ENCODE measurements at places on chromosomes 6 and 20.

DNA sequence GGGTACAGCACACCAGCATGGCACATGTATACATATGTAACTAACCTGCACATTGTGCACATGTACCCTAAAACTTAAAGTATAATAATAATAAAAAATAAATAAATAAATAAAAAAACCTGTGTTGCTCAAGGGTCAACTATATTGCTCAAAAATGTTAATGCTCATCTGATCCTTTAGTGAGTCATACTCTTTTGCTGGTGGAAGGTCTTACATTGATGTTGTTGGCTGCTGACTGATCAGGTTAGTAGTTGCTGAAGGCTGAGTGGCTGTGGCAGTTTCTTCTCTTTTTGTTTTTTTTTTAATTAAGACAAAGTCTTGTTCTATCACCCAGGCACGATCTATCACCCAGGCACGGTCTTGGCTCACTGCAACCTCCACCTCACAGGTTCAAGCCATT is 29.6 kb upstream of the SMIM26 start:
- peak; percentile 64 for DNase-seq

GRCh38 chr20:32354592-32355416 is 3.3 kb upstream of the ASXL1 start:
- peak; percentile 74 for DNase-seq

- no peak for DNase-seq
These were observed 23.8 kb upstream of the FAM217A start for GRCh38 chr6:4102687-4103244.

- no peak for DNase-seq
These were observed 10.1 kb downstream of the TTPAL start for GRCh38 chr20:44485830-44486198.

GRCh38 chr6:15441981-15442380 is 196.1 kb downstream of the JARID2 start:
- no peak for DNase-seq

DNA sequence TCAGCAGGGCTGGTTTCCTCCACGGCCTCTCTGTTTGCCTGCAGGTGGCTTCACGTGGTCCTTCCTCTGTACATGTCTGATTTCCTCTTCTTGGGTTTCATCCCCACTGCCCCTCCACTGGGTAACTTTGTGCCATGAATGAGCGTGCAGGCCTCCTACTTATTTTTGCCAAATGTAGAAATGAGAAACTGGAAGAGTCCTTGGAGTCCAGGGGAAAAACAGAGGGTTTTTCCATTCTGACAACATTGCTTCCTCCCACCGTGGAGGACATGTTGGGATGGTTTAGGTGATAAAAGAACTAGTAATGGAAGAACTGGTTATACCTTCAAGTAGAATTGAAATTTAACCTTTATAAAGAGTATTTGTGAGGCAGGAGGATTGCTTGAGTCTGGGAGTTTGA is 699.5 kb downstream of the QKI start:
- DNase-seq: no peak

GRCh38 chr6:157143890-157144798 is 179.2 kb downstream of the TMEM242 start:
- DNase-seq: no peak

GRCh38 chr6:143803769-143804568 is 39.2 kb upstream of the LTV1 start:
- DNase-seq: no peak

GRCh38 chr6:133407320-133408100 is 166.4 kb downstream of the EYA4 start:
- DNase-seq: no peak

DNA sequence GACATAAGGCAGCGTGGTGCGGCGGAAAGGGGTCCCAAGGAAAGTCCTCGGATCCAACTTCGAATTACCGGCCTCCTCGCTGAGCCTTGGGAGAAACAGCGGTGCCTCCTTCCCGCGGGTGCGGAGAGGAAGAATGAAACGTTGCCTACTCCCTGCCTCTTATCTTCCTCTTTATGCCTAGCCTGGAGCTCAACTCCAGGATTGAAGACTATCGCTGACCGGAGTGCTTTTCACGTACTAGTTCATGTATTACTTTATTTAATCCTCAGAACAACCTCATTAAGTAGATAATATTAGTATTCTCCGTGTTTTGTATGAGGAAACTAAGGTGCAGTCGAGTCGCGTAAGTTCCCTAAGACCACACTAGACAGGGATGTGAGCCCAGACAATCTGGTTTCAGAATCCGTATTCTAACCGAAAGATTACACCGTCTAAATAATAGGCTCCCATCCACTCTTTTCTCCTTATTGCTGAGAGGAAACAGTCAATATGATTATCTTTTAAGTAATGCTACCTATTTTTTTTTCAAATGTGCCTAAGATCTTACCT is 793 bp upstream of the PDSS2 start:
- no peak for DNase-seq

DNA sequence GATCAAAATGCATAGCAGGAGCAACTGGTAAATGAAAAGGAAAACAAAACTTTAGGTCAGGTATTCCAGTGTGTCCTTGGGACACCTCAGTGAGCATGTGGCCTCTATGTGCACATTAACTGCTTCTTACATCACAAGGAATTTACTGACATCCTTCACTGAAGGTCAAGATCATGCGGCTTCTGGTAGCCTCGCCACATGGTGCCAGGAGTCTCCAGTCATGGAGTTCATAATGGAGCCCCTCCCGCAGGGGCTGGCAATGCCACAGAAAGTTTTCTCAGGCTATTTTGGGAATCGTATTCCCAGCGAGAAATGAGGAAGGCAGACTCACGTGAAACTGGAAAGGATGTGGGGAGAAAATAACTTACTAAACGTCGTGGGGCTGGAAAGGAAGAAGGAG is 19.7 kb upstream of the SLC22A3 start:
- no peak for DNase-seq

DNA sequence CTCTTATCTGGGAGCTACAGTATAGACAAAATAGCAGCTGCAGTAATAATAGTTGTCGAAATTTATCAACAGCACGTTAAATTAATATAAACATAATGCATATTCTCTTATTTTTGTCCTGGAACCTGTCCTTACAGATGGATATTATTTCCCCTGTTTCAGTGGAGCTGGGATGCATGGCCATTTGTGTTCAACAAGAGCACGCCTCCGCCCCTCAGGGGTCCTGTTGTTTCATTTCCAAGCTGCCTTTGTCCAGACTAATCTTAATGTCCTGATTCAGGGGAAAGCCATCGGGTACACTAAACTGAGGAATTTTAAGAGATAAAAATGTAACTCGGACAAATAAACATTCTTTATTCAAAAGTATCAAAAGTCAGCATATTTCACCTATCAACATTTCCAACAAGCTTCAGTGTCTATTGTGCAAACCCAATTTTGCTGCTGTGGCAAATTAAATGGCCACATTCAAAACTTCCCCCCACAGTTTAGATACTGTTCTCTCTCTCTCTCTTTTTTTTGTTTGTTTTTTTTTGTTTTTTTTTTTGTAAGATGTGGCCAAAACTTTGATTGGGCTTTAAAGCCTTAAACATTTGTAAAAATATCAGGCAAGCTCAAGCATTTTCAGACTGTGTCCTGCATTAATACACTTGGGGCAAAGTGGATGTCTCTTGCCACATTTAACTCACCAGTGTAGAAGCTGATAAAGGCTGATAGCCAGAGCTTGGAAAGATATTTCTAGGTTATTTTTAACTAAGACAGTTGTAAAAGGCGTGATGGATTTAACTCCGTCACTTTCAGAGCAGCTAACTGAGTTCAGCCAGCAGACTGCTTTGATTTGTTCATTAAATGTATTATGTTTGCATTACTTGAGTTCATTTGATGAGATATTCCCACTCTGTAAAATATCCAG is 112.5 kb upstream of the QKI start:
- no peak for DNase-seq

- DNase-seq: no peak
These were observed 236.7 kb downstream of the PAX1 start for GRCh38 chr20:21941941-21942805.

DNA sequence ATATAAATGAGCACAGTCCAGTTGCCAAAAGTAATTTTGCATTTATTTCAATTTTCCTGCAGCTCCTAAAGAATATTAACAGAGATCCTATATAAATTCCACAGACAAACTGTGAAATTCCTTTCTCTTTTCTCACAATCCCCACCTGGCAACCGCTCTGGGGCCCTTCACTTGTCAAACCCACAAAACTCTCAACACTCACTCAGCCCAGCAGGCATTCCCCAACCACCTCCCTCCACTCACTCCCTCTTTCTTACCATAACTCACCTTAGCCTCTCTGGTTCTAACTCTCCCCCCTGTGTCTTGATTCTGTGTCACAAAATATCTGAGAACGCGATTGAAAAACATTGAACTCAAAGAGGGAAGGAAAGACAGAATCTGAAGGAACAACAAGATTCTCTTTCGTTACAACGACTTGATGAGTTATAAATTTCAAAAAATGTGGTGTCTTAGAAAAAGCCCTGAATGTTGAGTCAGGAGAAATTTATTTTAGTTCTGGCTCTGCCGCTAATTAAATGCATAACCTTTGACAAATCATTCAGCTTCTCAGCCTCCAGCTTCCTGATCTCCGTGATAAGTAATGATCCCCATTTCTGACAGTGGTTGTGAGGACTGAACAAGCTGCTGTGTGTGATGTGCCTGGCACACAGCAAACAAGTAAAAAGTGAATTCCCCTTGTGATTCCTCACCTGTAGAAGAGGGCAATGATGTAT is 87.9 kb downstream of the UNC5CL start:
- no peak for DNase-seq

- DNase-seq: no peak
These were observed 30.3 kb downstream of the PPIL4 start for GRCh38 chr6:149515494-149515893.

DNA sequence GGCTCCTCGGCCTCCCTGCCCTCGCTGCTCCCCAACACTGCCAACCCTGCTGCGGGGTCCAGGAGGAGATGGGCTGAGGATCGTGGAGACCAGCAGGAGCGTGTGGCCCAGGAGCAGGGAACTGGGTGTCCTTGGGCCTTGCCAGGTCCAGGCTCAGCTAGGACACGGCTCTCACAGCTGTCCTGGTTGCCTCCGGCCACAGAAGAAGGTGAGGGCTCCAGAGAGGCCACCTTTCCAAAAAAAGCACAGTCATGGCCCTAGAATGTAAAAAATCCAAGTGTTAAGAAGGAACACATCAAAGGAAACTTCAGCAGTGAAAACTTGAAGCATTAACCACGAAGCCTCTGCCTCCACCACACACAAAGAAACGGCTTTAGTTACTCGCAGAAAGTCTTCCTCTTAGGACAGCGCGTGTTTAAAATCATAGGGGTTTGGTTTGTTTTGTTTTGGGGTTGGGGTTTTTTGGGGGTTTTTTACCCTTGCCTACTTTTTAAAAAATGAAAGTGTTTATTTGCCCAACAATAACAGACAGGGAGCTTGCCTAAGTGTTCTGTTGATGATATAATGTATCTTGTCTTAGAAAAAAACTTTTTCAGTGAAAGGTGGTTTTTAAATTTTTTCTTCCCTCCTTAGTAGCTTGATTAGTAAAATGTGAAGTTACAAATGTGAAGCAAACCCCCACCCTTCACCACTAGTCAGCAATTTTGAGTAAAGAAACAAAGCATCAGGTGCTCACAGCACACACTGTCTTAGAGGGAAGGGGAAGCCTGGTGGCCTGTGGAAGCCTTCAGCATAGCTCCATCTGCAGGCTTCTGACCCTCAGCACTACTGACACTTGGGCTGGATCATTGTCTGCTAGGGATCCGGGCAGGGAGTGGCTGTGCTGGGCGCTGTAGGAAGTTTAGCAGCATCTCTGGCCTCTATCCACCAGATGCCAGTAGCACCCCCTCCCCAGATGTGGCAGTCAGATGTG is 60.0 kb downstream of the PTPN1 start:
- peak; percentile 68 for DNase-seq

DNA sequence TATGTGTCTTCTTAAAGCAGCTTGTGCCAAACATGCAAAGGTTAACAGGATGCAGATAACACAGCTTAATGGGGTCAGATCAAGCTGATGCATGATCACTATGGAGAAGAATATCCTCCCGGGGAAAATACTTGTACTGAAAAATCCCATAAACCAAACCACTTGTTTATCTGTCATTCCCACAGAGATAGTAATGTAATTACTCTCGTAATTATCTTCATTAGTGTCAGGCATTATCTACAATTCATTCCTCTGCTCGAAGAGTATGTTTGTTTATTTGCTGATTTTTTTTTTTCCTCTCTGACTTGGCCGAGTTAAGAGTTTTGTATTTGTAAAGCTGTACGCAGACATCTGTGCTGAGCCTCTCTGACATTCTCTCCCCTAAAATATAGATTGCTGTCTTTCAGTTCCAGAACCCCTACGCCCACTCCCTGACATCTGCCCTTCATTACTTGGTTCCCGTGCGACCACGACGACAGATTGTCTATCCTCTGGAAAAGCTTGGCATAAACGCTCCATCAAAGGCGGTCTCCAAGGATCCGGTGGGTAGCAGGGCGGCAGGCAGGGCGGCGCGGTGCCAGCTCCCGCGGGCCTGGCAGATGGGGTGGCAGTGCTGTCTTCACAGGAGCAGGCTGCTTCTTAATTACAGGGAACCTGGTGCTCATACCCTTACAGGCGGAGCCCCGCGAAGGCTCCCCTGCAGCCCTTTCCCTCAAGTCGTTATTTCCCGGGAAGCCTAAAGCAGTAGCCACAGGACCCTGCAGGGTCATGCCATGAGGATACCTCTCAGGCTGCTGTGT is 147.2 kb downstream of the CFAP61 start:
- no peak for DNase-seq

DNA sequence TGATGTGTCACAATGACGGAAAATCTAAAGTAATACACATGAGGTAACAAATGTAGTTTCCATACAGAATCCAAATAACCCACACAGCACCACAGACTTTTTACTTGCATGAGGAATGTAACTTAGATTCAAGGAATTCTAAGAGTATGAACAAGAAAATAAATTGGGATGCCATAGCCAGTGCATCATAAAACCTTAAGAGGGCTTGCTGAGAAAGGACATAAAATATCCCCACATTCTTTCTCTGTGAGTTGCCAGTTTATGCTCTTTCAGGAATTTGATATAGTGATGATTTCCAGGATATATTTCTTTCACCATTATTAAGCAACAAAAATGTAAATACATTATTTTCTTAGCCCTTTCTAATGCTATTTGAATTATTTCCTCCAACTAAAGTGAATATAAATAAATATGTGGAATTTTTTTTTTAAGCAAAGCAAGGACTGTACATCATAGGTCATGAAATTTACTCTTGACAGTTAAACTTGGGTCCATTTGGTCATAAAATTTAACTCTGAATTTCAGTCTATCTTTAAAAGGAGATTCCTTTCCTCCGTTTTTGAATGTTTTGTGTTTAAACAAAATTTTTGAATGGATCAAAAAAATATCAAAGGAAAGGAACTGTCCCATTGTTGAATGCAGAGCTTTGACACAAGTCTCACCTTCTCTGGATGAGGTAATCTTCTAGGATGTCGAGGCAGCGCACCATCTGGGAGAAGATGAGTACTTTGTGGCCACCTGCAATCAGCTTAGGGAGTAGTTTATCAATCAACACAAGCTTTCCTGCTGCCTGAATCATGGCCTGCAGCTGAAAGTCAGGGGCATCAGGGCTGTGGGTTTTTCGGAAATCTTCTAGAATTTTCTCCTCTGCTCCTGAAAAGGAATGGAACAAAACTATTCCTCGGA is 116.3 kb upstream of the EMILIN3 start:
- DNase-seq: peak; percentile 84

DNA sequence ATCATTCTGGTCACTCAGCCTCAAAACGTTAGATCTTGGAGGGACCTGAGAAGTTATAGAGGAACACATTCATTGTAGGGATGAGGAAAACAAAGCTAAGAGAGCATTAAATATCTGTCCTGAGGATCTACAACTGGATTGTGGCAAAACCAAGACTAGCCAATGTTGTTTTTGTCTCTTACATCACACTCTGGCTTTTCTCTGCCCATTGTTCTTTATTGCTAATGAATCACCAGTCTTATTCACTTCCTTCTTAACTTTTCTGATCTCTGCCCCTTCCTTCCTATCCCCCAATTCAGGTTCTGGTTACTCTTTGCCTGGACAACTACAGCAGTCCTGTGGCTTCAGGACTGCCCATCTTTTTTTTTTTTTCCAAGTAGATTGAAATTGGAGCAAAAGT is 57.0 kb upstream of the PREP start:
- peak; percentile 73 for DNase-seq

Measured in foreskin fibroblast (primary cell).